ENCODE measurements at places on chromosomes 7 and 10.

DNA sequence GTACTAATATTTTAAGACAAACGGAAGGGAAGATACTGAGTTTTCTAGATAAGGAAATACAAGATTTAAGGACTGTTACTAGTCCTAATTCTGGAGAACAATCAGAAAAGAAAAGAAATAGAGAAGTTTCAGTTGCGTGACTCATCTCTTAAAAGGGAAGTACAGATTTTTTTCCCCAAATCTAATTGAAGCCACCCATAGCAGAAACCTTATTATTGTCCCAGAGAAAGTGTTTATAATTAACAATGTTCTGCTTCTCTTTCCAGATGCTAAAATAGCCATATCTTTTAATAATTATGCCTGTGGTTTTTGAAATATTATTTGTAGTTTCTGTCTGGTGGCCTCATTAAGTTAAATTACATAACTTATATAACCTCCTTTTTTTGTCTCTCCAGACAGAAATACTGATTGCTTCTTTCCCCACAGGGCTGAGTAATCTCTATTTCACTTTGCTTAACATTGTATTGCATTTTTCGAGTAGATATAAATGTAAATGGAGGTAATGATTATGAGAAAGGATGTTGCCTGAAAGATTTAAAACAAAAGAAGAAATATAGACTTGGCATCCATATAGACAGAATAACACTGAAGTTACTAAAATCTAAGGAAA is 240.7 kb upstream of the MBL2 start:
- no peak for DNase-seq

DNA sequence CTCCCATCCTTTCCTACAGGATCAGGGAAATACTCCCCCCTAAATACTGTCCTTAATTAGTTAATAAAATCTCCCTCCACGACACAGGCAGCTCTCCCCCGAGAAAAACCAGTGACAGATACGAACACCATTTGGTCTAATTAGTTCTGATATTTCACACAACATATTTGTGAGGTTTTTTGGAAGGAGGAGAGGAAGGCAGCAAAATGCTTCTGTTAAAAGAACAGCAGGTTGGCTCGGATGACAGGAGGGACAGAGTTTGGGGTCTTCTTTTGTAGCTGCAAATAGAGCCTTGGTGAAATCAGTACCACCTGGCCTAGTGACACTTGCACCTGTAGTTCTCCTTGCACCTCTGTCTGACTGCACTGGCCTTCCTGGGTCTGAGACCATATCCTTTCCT is 507.0 kb downstream of the PLXNA4 start:
- no peak for DNase-seq

GRCh38 chr10:62080905-62081304 is 179.4 kb downstream of the ARID5B start:
- no peak for DNase-seq

DNA sequence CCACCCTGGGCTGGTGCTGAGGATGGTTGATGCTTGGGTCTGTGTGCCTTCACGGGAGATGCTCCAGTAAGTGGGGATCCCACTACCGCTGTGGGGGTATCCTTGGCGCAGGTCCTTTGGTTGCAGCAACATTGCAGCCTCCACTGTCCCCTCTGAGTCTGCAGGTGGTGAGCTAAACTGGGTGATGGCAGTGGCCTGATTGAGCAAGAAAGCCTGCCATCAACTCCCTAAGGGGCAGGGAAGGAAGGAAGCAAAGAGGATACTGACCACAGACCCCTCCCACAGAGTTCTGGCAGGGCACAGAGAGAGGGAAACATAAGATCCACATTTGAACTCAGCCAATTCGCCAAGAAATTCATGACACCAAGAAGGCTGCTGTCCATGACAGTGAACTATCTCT is 43.2 kb downstream of the MYO1G start:
- no peak for DNase-seq

GRCh38 chr7:135334830-135335543 is 101.3 kb downstream of the STRA8 start:
- no peak for DNase-seq

- DNase-seq, result no peak
Measured at GRCh38 chr10:114515298-114515914, 111.1 kb upstream of the AFAP1L2 start.

GRCh38 chr7:107931740-107932515 is 40.9 kb downstream of the DLD start:
- no peak for DNase-seq

DNA sequence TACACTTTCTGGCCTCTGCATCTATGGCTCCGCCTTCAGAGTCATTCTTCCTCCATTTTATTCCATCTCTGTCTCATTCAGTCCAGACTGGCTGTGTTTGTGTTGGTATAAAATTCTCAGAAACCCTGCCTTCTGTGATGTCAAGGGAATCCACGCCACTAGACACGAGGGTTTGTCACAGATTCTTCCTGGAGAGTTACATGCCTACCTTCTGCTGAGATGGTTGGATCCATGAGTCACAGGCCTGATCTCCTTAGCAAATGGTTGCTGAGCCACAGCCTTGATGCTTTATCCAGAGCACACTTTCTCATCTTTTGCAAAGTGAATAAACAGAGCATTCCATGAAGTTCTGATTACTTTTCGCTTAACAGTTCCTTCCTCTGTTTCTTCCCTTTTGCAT is 35.9 kb upstream of the TSPAN33 start:
- DNase-seq, result no peak

GRCh38 chr7:26593896-26594295 is 270.5 kb downstream of the SKAP2 start:
- no peak for DNase-seq

GRCh38 chr10:119478111-119478802 is 64.3 kb downstream of the RGS10 start:
- no peak for DNase-seq

DNA sequence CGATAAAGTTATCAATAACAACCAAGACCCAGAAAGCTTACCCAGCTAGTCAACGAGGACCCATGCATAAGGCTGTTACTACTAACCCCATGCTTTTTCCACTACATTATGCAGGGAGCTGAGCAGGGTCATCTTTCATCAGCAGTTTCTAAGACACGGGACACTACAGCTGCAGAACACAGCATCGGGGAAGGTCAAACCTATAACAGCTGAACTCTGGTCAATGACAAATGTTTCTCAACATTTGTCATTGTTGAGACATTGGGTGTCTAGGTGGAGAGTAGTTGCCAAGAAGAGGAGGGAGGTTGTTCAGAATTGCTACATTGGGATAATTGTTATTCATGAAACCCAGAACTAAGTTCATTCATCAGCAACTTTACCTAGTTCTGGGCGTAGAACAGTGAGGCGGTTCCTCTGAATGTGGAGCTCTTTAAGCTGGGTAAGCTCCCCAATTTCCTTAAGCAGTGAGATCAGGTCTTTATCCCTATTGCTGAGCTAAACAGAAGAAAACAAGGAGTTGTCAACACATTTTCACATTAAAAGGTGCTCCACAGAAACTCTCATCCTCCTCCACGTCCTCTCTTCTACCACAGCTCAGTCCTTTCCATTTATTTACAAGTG is 105.6 kb downstream of the ZNF22 start:
- no peak for DNase-seq

- no peak for DNase-seq
Measured at GRCh38 chr10:28139138-28139537, 140.3 kb upstream of the ODAD2 start.

GRCh38 chr7:104225451-104225850 is 17.6 kb upstream of the ORC5 start:
- DNase-seq, result no peak

DNA sequence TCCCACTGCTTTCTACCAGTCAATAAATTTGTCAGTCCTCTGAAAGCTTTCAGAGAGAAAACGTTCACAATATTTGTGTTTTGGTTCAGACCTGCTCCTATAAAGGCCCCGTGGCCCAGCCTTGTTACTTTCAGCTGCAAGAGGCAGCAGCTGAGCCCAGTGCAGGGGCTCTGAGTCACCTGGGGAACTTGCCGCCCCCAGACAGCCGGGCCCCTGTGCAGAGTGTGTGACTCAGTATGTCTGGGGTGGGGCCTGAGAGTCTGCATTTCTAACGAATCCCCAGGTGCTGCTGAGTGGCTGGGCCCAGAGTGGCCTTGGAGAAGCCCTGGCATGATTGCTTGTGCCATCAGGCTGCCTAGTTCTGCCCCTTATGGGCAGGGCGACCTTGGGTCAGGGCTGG is 303.5 kb downstream of the PAXIP1 start:
- no peak for DNase-seq

GRCh38 chr7:95376632-95377400 is 19.4 kb downstream of the PON3 start:
- no peak for DNase-seq

DNA sequence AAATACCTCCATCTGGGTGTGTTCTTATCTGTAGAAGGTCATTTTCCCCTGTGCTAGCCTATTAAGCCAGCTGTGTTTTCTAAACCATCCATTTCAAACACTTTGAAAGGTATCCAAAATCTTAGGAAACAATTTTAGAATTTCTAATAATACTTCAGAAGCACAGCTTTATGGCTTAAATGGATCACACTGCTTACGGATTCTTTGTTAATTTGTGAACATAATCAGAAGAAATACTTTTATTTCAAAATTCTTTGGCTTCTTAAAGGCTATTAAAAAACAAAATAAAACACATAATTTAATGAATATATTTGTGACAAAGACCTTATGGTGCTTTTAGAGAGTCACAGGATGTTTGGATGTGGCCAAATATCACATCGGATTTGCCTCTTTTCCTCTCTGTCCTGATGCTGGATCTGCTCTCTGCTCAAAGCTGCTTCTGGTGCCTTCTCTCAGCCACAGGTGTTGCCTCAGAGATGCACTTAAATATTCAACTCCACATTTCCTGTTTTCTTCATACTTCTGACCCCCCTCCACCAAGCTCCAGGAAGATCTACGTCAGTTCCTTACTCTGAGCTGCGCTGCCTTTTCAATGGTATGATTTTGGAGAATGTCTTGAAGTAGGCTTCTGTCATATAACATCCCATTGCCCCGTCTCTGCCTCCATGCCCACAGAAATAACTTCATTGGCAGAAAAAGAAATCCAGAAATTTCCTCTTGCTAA is 230.6 kb downstream of the MLLT10 start:
- DNase-seq, result no peak

- DNase-seq, result no peak
Measured at GRCh38 chr10:32489901-32490300, 44.0 kb downstream of the CCDC7 start.

DNA sequence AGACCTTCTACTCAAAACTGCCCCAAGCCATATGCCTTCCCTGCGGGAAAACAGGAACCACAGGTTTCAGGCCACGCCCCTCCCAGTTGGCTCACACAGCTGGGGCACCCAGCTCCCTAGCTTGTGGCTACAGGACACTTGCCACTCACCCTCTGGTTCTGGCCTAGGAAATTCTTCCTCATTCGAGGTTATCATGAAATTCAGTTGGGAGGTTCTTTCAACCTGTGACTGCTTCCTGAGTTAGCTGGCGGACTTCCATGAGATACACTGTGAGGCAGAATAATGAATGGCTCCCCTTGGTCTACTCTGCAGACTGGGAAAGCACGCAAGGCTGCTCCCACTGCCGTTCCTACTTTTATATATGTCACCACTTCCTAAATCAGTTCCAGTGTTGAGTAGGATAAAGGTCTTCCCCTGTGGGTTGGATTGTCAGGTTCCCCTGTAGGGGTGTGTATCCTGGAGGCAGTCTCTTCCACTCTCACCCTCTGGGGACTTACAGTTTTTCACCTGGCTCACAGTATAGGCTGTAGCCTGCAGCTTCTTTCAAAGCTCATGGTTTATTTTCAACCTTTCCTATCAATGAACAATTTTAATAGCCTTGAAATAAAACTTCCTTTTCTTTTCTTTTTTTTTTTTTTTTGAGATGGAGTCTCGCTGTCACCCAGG is 37.0 kb downstream of the GPR22 start:
- DNase-seq, result peak; percentile 83

DNA sequence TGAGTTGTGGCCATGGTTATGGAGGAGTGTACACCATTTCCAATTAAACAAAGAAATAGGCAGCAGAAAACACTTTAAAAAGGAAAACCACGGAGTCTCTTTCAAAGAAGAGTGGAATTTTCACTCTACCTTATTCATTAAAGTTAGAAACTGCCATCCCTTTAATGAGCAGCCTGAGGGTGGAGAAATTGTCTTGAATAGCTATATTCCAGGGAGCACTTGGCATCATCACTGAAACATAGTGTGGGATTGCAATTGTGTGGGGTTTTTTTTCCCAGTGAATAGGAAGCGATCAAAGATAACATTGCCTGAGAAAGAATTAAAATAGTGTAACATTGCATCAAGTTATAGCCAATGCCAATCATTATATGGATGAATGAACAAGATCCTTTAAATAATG is 191.6 kb downstream of the TEX36 start:
- no peak for DNase-seq

DNA sequence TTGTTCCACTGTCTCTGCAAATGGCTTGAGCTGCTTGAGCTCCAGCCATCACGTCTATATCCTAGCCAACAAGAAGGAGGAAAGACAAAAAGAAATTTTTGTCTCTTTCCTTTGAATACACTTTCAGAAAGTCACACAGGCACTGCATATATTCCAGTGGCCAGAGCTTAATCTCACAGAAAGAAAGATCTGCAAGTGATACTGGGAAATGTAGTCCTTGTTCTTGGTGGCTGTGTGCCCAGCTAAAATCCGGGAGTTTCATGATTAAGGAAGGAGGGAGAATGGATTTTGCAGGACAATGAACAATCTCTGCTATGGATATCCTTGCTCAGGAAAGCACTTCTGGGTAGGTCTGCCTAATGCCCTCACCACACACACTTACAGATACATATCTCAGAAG is 19.5 kb upstream of the DLG5 start:
- DNase-seq, result no peak

DNA sequence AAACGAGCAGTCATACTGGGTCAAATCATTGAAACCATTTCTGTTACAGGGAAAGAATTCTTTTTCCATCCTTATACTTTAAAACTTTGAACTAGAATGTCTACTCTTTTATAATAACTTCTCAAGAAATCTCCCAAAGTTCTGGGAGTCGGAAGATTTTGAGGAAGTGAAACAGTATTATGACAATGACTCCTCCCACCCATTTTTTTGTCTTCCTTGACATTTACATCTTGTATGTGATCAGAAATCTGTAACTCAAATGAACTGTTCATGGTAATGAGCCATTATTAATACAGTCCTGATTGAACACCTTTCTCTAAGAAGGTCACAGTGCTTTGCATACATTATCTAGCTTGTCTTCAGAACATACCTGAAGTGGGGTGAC is 227.4 kb downstream of the CELF2 start:
- DNase-seq, result no peak
